Stimulated activated CD8-positive, alpha-beta memory T cell treated with anti-CD3 and anti-CD28 coated beads, Interleukin-4, amount 100 ng/mL, for 4 hours (primary cell): ENCODE measurements at places on chromosomes 4 and X.

DNA sequence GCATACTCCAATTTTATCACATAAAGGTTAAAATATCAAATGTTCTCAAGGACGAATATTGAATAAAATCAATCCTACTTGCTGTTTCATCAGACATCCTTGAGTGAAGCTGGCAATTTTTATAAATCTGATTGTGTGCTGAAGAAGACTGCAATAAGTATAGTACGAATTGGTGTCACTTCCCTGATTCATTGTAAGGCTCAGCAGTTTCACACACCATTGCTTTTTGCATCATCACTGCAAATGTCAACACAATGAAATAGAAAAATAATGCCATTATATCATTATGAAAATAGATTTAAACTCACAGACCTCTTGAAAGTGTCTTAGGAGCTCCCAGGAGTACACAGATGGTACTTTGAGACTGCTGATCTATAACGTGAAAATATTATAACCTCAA, 172.5 kb downstream of the ANKRD50 start:
- no peak for DNase-seq

- no peak for DNase-seq
Observed at GRCh38 chr4:6052679-6053078, 34.4 kb upstream of the C4orf50 start.

DNA sequence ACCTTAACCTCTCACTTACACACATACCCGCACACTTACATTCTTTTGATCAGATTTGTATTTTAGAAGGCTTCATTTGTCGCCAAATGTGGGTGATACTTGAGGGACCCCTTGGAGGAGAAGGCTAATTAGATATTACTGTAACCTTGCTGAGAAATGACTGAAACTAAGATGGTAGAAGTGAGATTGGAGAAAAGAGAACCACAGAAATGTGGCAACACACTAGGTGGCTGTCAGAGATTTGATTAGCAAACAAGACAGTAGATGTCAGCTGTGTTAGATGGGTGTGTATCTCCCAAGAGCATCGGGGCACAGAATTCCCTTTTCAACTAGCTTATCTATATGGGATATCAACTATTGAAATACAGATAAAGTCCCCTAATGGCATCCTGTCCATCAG, 149.3 kb upstream of the FABP2 start:
- no peak for DNase-seq

DNA sequence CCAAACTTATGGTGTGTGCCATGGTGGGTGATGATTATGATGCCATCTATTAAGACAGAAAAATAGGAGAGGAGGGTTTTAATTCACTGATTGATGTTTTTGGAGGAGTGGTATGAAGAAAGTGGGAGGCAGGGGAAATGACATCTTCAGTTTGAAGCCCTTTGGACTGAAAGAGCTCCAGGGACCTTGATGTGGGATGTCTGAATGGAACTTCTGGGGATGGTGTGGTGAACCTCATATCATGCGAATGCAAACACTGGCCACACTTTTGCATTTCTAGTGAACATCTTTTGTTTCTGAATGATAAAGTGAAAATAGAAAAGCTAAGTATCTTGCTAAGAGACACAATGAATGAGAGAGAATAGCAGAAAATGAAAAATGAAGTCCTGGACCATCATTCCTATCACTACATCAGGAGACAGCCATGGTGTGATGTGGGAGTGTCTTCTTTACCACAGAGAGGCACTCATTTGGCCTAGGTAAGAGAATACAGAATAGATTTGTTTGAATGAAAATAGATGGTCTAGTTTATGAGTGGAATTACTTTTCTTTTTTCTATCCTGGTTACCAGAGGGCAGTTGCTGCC, 123.5 kb downstream of the ZNF827 start:
- DNase-seq: no peak

DNA sequence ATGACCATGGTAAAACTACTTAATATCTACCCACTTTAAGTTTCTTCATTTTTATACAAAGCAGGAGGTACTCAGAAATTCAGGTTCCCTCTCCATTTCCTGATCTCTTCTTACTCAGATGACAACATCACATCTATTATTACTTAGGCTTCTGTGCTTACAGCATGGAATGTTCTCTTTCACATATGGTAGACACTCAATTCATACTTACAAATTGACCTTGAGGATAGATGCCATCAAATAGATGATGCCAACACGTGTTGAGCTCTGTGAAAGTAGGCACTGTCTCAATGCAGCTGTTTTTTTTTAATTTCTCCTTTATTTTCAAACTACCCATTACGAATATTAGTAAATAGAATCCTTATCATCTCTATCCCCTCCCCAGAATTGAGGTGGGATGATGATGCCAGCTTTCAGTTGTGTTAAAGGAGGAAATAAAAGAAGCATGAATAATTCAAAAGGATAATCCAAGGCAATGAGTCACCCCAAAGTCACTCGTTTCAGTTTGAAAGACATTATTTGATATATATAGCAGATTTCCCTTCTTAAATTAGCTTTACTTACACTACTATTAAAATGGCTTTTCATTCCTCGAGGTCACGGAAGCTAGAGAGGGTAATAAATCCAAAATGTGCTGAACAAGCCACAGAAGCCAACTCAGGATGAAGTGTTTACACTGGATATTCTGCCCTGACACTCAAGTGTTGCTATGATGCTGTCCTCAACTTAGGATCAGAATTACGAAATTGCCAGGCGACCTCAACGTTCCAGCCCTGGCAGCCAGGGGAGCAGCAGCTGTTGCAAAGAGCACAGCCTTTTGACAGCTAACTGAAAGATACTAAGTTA, 124.2 kb upstream of the EOLA2 start:
- DNase-seq: no peak

- DNase-seq: no peak
Observed at GRCh38 chr4:76963131-76963750, 13.7 kb downstream of the SEPTIN11 start.

- no peak for DNase-seq
Observed at GRCh38 chr4:5470318-5471198, 237.8 kb downstream of the EVC2 start.

- DNase-seq: no peak
Observed at GRCh38 chr4:30837131-30837539, 117.0 kb downstream of the PCDH7 start.

GRCh38 chr4:25621027-25621930, 34.4 kb upstream of the SLC34A2 start:
- no peak for DNase-seq

- DNase-seq: no peak
Observed at GRCh38 chr4:104025251-104025650, 305.5 kb upstream of the TACR3 start.

DNA sequence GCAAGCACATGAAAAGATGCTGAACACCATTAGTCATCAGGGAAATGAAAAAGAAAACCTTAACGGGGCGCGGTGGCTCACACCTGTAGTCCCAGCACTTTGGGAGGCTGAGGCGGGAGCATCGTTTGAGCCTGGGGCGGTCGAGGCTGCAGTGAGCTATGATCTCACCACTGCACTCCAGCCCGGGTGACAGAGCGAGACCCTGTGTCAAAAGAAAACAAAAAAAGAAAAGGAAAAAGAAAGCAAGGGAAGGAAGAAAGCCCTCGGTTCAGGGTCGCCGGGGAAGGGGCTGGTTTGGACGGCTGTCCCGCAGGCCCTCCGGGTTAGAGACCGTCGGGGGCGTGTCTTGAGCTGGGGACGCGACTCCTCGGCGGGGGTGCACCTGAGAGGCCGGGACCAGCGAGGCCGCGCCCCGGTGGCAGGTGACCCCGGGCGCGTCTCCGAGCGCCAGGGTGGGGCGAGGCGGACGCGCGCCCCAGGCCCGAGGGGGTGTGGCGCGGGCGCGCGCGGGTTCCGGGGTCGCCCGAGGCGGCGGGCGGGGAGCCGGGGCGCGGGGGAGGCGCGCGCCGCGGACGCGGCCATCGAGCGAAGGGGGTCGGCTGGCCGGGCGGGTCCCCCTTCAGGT, 478 bp upstream of the PLXNA3 start:
- DNase-seq: no peak

DNA sequence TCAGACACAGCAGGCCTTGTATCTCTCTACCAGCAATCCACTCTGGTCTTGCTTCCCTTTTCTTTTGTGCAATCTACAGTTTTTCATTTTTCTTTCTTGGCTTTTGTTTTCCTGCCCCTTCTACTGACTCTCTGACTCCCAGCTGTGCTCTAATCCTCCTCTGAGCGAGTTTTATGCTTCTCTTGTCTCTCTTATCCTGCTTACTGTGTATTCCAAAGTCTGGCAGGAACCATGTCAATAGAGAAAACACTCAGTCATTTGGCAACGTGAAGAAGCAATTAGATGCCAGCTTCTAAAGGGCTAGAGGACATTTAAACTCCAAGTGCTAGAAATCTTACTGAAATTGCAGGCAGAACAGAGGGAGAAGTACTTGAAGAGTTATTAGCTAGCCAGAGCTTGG, 984.6 kb upstream of the TENM3 start:
- DNase-seq: no peak

GRCh38 chr4:151744614-151745013, 16.2 kb downstream of the GATB start:
- DNase-seq: no peak

DNA sequence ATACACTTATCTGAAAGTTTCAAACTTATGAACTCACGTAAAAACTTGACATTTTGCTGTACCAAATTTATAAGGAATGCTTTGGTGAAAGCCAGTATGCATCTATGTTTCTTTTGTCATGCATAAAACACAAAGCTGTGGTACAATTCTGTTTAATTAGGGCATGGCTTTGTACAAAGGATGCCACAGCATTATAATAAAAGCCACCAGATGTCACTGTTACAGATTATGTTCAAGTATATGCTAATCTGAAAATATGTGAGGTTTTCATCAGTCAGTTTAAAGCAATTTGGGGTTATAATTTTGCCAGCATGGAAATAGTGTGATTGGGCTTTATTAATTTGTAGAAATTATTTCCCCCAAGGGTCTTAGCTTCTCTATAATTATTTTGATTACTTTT, 69.0 kb downstream of the ATOH1 start:
- no peak for DNase-seq

GRCh38 chr4:139389991-139390390, 63.9 kb upstream of the RAB33B start:
- DNase-seq: no peak

- no peak for DNase-seq
Observed at GRCh38 chr4:14916554-14917297, 85.6 kb upstream of the CPEB2 start.

- no peak for DNase-seq
Observed at GRCh38 chr4:15405018-15405417, 22.8 kb upstream of the C1QTNF7 start.
